ENCODE measurements at places on chromosomes 12 and 14.

DNA sequence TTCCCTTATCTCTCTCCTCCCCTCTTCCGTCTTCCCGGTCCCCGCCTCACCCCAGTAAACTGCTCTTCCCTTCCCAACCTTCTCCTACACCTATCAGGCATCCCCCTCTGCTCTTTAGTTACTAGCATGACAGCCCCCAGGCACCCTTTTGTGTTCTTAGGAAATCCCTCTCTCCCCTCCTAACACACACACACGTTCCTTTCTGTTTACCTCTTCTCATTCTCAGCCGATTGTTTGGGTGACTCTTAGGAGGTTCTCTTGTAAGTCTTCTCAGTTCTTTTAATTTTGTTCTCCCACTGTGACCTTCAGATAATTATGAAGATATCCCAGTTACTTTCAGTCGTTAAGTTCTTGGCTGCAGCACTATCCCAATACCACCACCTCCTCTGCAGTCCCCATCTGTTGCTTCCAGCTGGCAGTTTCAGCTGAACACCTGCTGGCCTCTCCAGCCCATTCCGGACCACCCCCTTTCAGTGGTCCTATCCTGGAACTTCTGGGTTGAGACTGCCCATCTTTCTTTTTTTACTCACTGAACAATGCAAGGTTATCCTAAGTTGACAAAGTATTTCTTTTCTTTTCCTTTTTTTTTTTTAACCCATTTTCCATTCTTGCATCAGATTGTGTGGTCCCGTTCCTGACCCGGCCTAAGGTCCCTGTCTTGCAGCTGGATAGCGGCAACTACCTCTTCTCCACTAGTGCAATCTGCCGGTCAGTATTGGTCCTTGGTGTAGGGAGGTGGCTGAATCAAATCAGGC is 711 bp downstream of the MARS1 start:
- peak overlapping the region; percentile 85 for H3K27ac ChIP-seq
- peaks cover 33% of the 10 kb centered on the region for H3K36me3 ChIP-seq
- H3K4me3 ChIP-seq, result peak overlapping the region; percentile 97
- peaks cover 2% of the 10 kb centered on the region for H3K27me3 ChIP-seq
- no peak for DNase-seq

GRCh38 chr12:19885093-19885812 is 446.0 kb downstream of the AEBP2 start:
- DNase-seq, result no peak
- H3K27ac ChIP-seq, result no peak overlapping the region
- no peak overlapping the region for H3K4me3 ChIP-seq
- H3K4me1 ChIP-seq, result no peaks in the 10 kb centered on the region
- H3K27me3 ChIP-seq, result no peaks in the 10 kb centered on the region
- no peaks in the 10 kb centered on the region for H3K36me3 ChIP-seq

DNA sequence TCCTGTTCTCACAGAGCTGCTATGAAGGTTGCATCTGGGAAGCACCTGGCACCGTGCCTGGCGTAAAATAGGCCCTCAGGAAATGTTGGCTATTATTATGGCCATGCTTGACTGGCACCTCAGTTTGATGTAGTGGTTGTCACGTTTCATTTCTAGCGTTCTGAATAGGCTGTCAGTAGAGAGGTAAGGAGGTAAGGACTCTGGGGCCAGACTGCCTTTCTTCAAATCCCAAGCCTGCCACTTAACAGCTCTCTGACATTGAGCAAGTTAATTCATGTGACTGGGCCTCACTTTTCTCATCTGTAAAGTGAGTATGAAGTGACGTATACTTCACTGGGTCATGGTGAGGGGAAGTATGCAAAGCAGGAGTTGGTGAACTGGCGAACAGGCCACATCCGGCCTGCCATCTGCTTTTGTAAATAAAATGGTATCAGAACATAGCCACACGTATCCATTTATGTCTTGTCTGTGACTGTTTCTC is 196.2 kb downstream of the CACNA1C start:
- H3K27ac ChIP-seq, result peak overlapping the region; percentile 73
- peak; percentile 68 for DNase-seq
- H3K36me3 ChIP-seq, result peaks cover 3% of the 10 kb centered on the region

- peaks cover 36% of the 10 kb centered on the region for H3K4me1 ChIP-seq
- no peaks in the 10 kb centered on the region for H3K36me3 ChIP-seq
- H3K27ac ChIP-seq, result no peak overlapping the region
- DNase-seq, result no peak
Observed at GRCh38 chr12:92089559-92089958, 56.1 kb downstream of the BTG1 start.

GRCh38 chr12:111425655-111426054 is 19.9 kb downstream of the SH2B3 start:
- peak overlapping the region; percentile 31 for H3K4me3 ChIP-seq
- no peak for DNase-seq
- peaks cover 5% of the 10 kb centered on the region for H3K27me3 ChIP-seq
- peaks cover 35% of the 10 kb centered on the region for H3K4me1 ChIP-seq
- peak overlapping the region; percentile 62 for H3K27ac ChIP-seq

DNA sequence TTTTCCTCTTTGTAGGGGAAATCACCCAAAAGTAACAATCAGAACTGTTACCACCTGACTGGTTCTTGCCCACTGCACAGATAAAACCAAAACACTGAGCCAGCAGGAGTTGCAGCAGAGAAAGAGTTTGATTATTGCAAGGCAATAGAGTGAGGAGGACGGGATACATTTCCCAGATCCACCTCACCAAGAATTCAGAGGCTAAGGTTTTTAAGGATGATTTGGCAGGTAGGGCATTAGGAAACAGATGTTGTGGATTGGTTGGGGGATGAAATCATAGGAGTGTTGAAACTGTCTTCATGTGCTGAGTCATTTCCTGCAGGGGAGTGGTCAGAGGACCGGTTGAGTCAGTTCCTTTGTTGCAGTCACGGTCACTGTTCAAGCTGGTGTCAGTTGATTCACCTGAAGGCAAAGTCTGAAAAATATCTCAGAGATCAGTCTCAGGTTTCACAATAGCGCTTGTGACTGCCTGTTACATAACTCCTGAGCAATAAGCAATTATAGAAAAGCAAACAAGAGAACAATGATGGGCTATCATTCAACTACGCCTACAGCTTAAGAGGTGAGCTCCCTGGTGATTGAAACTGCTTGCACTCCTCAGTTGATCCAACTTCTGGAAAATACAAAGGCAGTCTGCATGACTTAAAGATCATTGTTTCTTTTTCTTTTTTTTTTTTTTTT is 20.3 kb upstream of the AMN1 start:
- peaks cover 42% of the 10 kb centered on the region for H3K4me1 ChIP-seq
- peak overlapping the region; percentile 41 for H3K4me3 ChIP-seq
- H3K36me3 ChIP-seq, result no peaks in the 10 kb centered on the region
- H3K27me3 ChIP-seq, result peaks cover 2% of the 10 kb centered on the region
- H3K27ac ChIP-seq, result peak overlapping the region; percentile 86
- peak; percentile 95 for DNase-seq

DNA sequence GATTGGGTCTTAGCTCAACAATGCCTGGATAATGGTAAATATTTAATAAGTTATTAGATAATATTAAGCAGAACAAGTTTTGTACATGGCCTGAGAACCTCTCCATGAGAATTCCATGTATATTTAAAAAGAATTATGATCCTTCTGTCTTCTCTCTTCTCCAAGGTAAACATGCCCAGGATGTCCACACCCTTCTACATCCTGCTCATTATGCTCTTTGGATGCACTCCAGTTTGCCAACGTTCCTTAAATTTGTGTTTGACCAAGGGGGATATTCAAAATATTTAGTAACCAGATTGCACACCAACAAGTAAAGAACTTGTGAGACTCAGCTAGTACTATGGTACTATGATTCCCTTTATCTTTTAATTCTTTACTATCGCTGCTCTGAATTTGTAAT is 44.8 kb upstream of the ERGIC2 start:
- H3K27ac ChIP-seq, result no peak overlapping the region
- no peak overlapping the region for H3K4me3 ChIP-seq
- no peak for DNase-seq
- no peaks in the 10 kb centered on the region for H3K36me3 ChIP-seq
- no peaks in the 10 kb centered on the region for H3K4me1 ChIP-seq
- peaks cover 1% of the 10 kb centered on the region for H3K27me3 ChIP-seq

- peaks cover 10% of the 10 kb centered on the region for H3K27me3 ChIP-seq
- H3K27ac ChIP-seq, result no peak overlapping the region
- no peak for DNase-seq
- H3K4me1 ChIP-seq, result peaks cover 10% of the 10 kb centered on the region
- no peaks in the 10 kb centered on the region for H3K36me3 ChIP-seq
- H3K4me3 ChIP-seq, result no peak overlapping the region
Observed at GRCh38 chr12:42021469-42021868, 123.2 kb downstream of the GXYLT1 start.

DNA sequence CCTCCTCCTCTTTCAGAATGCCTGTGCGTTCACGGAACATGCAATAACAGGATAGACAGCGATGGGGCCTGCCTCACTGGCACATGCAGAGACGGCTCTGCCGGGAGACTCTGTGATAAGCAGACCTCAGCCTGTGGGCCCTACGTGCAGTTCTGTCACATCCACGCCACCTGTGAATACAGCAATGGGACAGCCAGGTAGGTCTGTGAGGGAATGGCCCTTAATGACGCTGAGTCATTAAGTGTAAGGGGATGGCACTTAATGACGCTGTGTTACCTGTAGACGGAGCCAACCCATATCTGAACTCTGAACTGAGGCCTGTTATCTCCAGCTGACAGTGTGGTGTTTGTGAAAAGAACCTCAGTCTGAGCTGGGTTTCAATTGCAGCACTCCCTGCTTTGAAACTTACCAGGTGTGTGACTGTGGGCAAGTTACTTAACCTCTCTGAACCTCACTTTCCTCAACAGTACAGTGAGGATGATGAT is 86.9 kb downstream of the STAB2 start:
- peaks cover 15% of the 10 kb centered on the region for H3K27me3 ChIP-seq
- no peak overlapping the region for H3K27ac ChIP-seq
- DNase-seq, result no peak
- H3K36me3 ChIP-seq, result no peaks in the 10 kb centered on the region
- no peak overlapping the region for H3K4me3 ChIP-seq

GRCh38 chr14:87491816-87492215 is 501.2 kb downstream of the GALC start:
- H3K36me3 ChIP-seq, result no peaks in the 10 kb centered on the region
- H3K27ac ChIP-seq, result no peak overlapping the region
- no peaks in the 10 kb centered on the region for H3K27me3 ChIP-seq
- no peak for DNase-seq

- H3K36me3 ChIP-seq, result no peaks in the 10 kb centered on the region
- H3K27ac ChIP-seq, result peak overlapping the region; percentile 42
- DNase-seq, result no peak
- peaks cover 32% of the 10 kb centered on the region for H3K4me1 ChIP-seq
- no peaks in the 10 kb centered on the region for H3K27me3 ChIP-seq
- no peak overlapping the region for H3K4me3 ChIP-seq
Observed at GRCh38 chr14:34668111-34668510, 38.2 kb upstream of the SNX6 start.

GRCh38 chr14:100725587-100726387 is 905 bp upstream of the DLK1 start:
- H3K36me3 ChIP-seq, result 0 out of 2 replicates have a peak, but pooled peaks cover 4% of the 10 kb centered on the region
- no peak for DNase-seq
- no peak overlapping the region for H3K4me3 ChIP-seq
- H3K27me3 ChIP-seq, result peaks cover 67% of the 10 kb centered on the region

- H3K4me1 ChIP-seq, result no peaks in the 10 kb centered on the region
- no peak overlapping the region for H3K27ac ChIP-seq
- no peaks in the 10 kb centered on the region for H3K36me3 ChIP-seq
- H3K27me3 ChIP-seq, result no peaks in the 10 kb centered on the region
- no peak overlapping the region for H3K4me3 ChIP-seq
- no peak for DNase-seq
Observed at GRCh38 chr14:79809849-79810612, 401.3 kb downstream of the DIO2 start.

DNA sequence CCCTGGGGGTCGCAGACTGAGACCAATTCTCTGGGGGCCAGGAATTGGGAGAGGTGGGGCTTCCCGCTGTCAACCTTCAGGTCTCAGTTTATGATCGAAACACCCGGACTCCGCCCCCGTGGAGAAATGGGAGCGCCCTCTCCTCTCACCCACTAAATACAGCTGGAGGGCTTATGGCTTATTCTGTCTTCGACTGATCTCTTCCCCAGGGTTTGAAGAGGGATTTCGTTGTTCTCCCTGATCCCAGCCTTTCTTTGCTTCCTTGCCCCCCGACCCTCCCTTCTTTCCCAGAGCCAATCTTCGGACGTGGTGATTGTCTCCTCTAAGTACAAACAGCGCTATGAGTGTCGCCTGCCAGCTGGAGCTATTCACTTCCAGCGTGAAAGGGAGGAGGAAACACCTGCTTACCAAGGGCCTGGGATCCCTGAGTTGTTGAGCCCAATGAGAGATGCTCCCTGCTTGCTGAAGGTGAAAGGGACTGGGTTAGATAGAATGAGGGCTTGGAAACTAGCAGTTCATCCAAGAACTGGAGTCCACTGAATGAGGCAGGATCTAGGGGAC is 607 bp downstream of the OS9 start:
- H3K27ac ChIP-seq, result no peak overlapping the region
- H3K27me3 ChIP-seq, result no peaks in the 10 kb centered on the region
- H3K4me3 ChIP-seq, result no peak overlapping the region
- no peaks in the 10 kb centered on the region for H3K4me1 ChIP-seq
- peaks cover 26% of the 10 kb centered on the region for H3K36me3 ChIP-seq

All from HFFc6 (cell line).